WTC11 (cell line): ENCODE measurements at places on chromosomes 5 and 9. TPM values are rescaled to one million over a fixed set of nuclear protein-coding genes. Genes with fewer than 3 reads are reported as not detected.

PCDHB6 gene
- 0.23 to 0.37 TPM (median 0.24 TPM) in 3 replicates for total RNA-seq

CA9 gene
- 1.0 to 2.1 TPM (median 1.4 TPM) in 3 replicates for total RNA-seq

SLC36A3 gene
- total RNA-seq: not detected in 3 replicates

DNA sequence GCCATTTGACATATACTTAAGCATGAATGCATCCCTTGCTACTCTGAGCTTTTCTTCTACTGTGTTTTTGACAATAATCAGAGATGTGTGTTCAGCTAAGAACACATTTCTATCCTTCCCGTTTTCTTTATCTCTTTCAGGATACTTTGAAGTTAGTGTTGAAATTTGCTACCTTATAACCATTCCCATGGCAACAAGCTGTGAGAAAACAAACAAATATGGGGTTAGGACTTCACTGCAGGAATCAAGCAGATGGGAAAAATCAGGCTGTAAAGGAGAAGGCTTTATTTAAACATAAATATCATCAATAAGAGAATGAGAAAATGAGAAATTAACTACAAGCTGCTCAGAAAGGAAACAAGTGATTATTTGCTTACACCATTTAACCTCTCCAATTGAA lies 35.2 kb downstream of the ZCCHC9 start:
- H3K4me3 ChIP-seq: no peak overlapping the region
- H3K27ac ChIP-seq: no peak overlapping the region
- DNase-seq: no peak
- no peaks in the 10 kb centered on the region for H3K36me3 ChIP-seq
- H3K4me1 ChIP-seq: no peaks in the 10 kb centered on the region
- H3K27me3 ChIP-seq: no peaks in the 10 kb centered on the region

DNA sequence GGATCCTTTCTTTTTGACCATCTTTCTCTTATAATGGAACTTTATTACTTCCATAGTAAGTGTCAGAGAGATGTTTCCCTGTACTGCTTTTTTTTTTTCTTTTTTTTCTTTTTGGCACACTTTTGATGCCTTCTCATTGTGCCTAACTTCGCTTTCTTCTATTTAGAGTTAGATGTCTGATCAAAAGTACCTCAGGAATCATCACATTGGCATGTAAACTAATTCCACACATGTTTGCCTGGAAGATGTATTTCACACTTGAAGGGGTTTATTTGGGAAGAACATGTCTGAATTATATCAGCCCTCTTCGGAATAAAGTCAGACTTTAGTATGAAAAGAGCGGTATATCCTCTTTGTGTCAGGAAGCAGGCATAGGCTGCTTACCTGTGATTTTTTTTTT lies 35.1 kb downstream of the SMARCA2 start:
- no peak overlapping the region for H3K27ac ChIP-seq
- no peak for DNase-seq

DNA sequence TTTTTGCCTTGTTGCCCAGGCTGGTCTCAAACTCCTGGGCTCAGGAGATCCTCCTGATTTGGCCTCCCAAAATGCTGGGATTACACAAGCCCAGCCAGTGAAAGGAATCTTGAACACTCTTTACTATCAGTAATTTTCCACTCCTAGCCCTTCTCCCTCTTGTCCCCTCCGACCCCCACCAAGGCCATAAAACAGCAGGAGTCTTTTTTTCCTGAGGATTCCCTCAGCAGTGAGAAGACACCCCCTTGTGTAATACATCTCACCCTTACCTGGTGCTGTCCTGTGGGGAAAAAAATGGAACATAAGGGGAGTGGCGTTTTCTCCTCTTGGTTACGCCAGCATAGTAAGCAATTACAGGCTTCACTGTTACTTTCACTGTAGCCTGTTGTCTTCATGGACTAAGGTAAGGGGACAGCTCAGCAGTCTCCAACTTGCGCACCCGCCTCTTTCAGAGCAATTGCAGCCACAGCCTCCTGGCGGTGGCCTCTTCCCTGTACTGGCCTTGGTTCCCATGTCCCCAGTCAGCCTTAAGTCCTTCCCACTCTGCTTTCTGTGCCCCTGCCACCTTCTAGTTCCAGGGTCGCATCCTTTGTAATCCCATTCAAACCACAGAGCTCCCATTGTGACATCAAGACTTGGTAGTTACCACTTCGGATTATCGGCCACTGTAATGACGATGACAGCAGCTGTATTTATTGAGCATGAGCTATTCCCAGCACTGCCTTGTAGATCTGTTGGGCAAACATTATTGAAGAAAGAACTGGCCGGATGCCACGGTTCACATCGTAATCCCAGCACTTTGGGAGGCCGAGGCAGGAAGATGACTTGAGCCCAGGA lies 10.0 kb downstream of the NAIF1 start:
- no peak overlapping the region for H3K4me3 ChIP-seq
- peaks cover 31% of the 10 kb centered on the region for H3K4me1 ChIP-seq
- DNase-seq: no peak
- H3K36me3 ChIP-seq: no peaks in the 10 kb centered on the region
- H3K27me3 ChIP-seq: no peaks in the 10 kb centered on the region
- H3K27ac ChIP-seq: peak overlapping the region; percentile 40

DNA sequence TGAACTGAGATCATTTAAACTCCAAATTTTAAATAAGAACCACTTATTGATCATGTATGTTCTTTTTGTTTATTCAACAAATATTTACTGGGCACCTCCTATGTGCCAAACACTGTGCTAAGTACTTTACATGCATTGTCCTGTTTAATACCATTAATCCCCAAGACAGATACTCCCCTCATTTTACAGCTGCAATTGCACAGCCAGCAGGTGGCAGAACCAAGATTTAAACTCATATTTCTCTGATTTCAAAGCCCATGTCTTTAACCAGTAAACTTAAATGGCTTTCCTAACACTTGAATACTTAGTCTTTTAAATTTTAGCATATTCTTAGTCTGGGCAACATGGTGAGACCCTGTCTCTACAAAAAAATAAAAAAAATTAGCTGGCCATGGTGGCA lies 43.4 kb upstream of the KIAA1958 start:
- H3K27ac ChIP-seq: no peak overlapping the region
- no peak overlapping the region for H3K4me3 ChIP-seq
- no peaks in the 10 kb centered on the region for H3K36me3 ChIP-seq

DNA sequence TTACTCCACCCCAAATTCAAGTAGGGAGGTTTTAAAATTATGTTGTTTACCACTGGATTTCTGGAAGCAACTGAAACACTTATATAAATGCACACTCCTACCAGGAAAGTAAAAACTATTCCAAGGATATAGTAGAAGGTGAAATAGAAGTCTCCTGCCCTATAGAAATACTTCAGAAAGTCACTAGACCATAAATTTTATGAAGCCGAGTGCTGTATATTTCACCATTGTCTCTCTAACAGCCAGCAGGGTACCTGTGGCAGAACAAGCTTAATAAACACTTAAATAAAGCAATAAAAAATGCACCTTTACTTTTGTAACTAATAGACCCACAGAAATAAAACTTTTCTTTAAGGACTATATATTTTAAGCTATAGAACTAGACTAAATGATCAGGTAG lies 631.6 kb downstream of the PDE4D start:
- no peaks in the 10 kb centered on the region for H3K27me3 ChIP-seq
- H3K27ac ChIP-seq: no peak overlapping the region
- H3K4me1 ChIP-seq: peaks cover 3% of the 10 kb centered on the region; the same call in 1 of the 2 replicates

DNA sequence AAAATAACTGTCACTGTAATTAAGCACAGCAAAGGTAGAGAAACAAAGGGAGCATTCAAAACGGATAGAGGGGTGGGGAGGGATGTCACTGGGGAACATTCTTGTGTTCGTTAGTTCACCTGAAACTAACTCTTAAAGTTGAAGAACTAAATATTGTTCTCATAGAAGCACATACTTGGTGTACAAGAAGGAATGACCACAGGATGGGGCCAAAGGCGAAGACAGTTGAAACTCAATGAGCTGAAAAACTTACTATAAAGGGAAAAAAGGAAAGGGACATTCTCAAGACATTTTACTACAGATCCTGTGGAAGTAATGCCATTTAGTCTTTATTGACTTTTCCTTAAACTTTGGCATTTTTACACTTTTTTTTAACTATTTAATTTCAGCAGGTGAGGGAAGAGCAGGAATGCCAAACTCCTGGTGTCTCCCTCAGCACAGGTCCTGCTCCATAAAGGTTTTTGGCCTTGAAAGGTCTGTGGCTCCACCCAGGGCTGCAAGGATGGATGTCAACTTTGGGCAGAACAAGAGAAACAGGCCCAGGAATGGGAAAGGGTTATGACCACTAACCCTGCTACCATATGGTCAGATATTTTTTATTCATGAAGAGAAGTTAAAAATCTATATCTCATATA lies 197.6 kb upstream of the RASA1 start:
- H3K4me3 ChIP-seq: no peak overlapping the region
- no peak overlapping the region for H3K27ac ChIP-seq
- H3K36me3 ChIP-seq: no peaks in the 10 kb centered on the region
